ENCODE measurements at places on chromosomes 11 and 22. TPM values are rescaled to one million over a fixed set of nuclear protein-coding genes. Genes with fewer than 3 reads are reported as not detected.

- H3K36me3 ChIP-seq = 0 out of 2 replicates have a peak, but pooled peaks cover 3% of the 10 kb centered on the region
- H3K27ac ChIP-seq = no peak overlapping the region
- peak; percentile 81 for DNase-seq
- H3K27me3 ChIP-seq = no peaks in the 10 kb centered on the region
Observed at GRCh38 chr11:46889689-46890475, 28.5 kb downstream of the LRP4 start.

DNA sequence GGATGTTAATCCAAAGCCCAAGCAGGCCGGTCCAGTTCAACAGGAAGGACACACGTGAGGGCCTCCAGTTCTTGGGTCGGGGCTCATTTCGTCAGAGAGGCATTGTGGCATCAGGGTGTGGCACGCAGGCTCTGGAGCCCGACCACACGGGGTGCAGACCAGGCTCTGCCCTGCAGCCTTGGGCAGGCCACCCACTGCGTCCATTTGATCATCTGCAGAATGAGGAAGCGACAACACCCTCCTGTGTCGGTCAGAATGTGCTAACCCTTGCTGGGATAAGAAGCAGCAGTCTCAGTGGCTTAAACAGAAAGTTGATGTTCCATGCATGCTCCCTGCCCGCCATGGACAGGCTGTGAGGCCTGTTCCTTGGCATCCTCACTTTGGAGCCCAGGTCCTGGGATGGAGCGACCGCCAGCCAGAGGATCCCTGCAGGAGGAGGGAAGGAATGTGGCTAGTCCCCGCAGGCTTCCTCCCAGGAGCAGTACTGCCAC is 10.8 kb downstream of the RIBC2 start:
- no peak overlapping the region for H3K27ac ChIP-seq
- no peaks in the 10 kb centered on the region for H3K27me3 ChIP-seq
- no peak overlapping the region for H3K4me3 ChIP-seq
- no peak for DNase-seq

DNA sequence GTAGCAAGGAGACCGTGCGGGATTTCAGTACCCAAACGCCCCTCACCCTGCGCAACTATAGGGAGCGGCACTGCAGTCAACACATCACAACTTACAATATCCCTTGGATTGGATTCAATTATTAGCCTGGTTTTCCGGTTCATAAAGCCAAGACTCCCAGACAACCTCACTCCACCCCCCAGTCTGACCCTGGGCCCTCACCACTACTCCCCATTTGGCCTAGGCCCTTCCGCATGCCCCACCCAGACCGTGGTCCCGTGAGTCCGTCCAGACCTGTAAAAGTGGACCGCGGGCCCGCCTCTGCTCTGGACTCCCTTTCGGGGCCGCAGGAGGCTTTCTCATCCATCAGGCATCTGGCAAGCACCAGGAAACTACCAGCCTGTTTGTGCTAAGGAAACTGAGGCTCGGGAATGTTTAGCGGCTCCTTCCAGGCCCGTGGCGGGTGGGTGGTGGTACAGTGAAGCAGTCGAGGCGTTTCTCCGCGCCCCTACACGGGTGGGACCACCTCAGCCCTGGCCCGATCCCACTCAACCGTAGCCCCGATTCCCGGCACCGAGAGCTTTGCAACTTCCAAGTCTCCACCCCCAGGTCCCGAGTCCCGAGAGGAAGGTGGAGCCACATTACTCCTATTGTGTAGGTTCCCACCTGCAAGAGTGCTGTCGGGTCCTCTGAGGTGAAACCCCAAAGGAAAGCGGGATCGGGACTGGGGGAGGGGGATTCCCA is 679 bp upstream of the DPP3 start:
- peak overlapping the region; percentile 89 for H3K27ac ChIP-seq
- no peaks in the 10 kb centered on the region for H3K27me3 ChIP-seq
- DNase-seq = peak; percentile 74
- no peaks in the 10 kb centered on the region for H3K36me3 ChIP-seq
- H3K4me3 ChIP-seq = peak overlapping the region; percentile 68

- H3K27ac ChIP-seq = no peak overlapping the region
- no peaks in the 10 kb centered on the region for H3K27me3 ChIP-seq
- no peak overlapping the region for H3K4me3 ChIP-seq
- no peak for DNase-seq
Observed at GRCh38 chr11:86251345-86251744, 6.8 kb downstream of the EED start.

DNA sequence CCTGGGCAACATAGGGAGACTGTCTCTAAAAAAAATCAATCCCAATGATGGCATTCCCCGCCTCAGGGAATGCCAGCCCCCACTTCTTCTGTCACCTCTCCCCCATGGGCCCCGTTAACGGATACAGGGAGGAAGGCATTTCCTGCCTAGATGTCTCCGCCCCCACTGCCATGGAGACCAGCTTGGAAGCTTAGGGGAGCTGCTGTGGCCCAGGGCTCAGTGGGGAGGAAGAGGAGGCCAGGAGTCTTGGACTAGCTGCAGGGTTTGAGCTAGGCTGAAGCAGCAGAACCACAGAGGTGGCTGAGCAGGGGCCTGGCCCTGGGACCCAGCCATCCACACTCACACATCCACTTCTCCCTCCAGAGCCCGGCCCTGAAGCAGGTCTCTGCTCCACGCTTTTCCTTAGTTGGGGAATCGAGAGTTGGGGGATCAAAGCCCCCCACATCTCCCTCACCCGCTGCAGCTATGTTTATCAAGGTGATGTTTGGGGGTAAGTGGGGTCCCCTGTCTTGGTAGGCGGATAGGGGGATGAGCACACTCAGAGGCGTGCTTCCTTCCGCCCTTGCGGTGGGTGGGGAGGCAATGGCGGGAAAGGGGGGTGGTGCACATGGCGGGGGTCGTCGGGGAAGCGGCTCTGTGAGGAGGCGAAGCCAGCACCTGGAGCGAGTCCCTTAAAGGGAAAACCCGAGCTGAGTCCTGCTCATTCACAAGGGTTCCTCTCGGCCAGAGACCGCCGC is at the start of gene C22orf15:
C22orf15 (plus strand) TSS at position 149 of the 737 bp plus-strand sequence; CDS start at position 466, 317 bp downstream.
- H3K27me3 ChIP-seq = no peaks in the 10 kb centered on the region
- no peak within 1 kb of the TSS for H3K4me3 ChIP-seq
- H3K36me3 ChIP-seq = peaks cover 1% of the 10 kb centered on the region

GRCh38 chr11:16769386-16769785 is 30.9 kb downstream of the C11orf58 start:
- H3K36me3 ChIP-seq = no peaks in the 10 kb centered on the region
- no peak for DNase-seq
- H3K27me3 ChIP-seq = no peaks in the 10 kb centered on the region

GRCh38 chr11:99351624-99352023 is 330.9 kb downstream of the CNTN5 start:
- no peaks in the 10 kb centered on the region for H3K36me3 ChIP-seq
- no peak for DNase-seq
- H3K27me3 ChIP-seq = no peaks in the 10 kb centered on the region
- no peak overlapping the region for H3K27ac ChIP-seq
- H3K4me3 ChIP-seq = no peak overlapping the region

DNA sequence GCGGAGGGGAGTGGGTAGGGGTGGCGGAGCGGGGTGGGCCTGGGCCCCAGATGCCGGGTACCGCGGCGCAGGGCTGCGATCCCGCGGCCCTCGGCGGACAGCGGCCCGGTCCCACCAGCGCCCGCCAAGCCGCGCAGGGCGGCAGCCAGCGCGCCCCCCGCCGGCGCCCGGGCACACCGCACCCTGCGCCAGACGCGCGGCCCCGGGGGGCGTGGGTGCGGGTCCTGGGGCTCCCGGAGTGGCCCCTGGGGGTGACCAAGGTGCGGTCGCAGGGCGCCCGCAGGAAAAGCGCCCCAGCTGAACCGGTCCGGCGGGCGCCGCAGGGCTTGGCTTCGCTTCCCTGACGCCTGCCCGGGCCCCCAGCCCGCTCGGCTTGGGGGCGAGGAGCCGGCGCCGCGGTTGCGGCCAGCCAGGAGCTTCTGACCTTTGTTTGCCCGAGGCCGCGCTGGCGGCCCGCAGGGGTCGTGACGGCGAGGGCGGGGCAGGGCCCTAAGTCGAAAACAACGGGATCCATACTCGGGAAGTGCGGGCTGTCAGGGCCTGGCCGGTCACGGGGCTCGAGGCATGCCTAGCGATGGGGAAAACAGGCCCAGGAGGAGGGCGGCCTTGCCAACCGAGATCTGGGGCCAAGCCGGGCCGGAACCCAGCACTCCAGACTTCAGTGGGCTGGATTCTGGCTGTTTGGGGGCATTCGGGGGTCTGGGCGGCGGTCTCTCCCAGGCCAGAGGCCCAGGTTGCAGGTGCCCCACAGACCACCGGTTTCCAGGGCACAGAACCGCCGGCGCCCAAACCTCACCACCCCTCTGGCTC is 581 bp upstream of the AP5B1 start:
- peak overlapping the region; percentile 56 for H3K4me3 ChIP-seq
- H3K27ac ChIP-seq = no peak overlapping the region
- H3K36me3 ChIP-seq = no peaks in the 10 kb centered on the region
- H3K4me1 ChIP-seq = peaks cover 25% of the 10 kb centered on the region

GRCh38 chr11:134760957-134761356 is 348.9 kb upstream of the B3GAT1 start:
- H3K4me1 ChIP-seq = no peaks in the 10 kb centered on the region
- no peaks in the 10 kb centered on the region for H3K36me3 ChIP-seq
- H3K27ac ChIP-seq = no peak overlapping the region
- H3K4me3 ChIP-seq = no peak overlapping the region
- H3K27me3 ChIP-seq = no peaks in the 10 kb centered on the region
- no peak for DNase-seq

GRCh38 chr11:111922803-111923202 is 4.1 kb downstream of the C11orf52 start:
- DNase-seq = no peak
- no peak overlapping the region for H3K4me3 ChIP-seq
- no peak overlapping the region for H3K27ac ChIP-seq
- no peaks in the 10 kb centered on the region for H3K36me3 ChIP-seq
- peaks cover 32% of the 10 kb centered on the region for H3K4me1 ChIP-seq

GRCh38 chr11:62611705-62612365 is 740 bp downstream of the EML3 start:
- peak overlapping the region; percentile 93 for H3K27ac ChIP-seq
- peak; percentile 40 for DNase-seq
- H3K4me1 ChIP-seq = peaks cover 30% of the 10 kb centered on the region
- H3K4me3 ChIP-seq = peak overlapping the region; percentile 87

- H3K27ac ChIP-seq = peak overlapping the region; percentile 71
- no peak overlapping the region for H3K4me3 ChIP-seq
- H3K36me3 ChIP-seq = peaks cover 15% of the 10 kb centered on the region
- no peaks in the 10 kb centered on the region for H3K27me3 ChIP-seq
- DNase-seq = no peak
Observed at GRCh38 chr11:69647390-69647748, 6.4 kb downstream of the CCND1 start.

- H3K36me3 ChIP-seq = peaks cover 12% of the 10 kb centered on the region
- H3K4me3 ChIP-seq = no peak overlapping the region
- peak; percentile 64 for DNase-seq
Observed at GRCh38 chr11:69644071-69644961, 3.4 kb downstream of the CCND1 start.

DNA sequence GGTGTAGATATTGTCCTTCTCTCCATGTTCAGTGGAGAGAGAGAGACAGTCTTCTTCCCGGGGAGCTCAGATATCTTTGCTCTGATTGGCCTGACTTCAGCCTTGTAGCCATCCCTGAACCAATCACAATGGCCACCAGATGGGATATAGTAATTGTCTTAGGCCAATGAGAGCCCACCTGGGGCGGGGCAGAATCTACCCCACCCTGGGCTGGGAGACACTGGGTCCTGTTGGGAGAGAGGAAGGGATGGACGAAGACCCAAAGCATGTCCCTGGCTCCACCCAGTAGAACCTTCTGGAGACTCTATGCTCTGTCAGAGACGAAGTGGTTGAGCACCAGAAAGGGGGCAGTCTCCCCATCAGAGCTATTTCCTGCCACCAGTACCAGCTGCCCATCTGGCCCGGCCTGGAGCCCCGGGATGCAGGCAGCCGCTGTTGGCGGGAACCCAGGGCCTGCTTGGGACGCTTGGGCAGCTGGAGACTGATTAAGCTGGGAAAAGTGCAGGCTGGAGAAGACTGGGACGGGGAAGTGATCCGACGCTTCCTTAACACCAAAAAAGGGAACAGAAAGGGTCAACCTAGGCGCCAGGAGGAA is 31.6 kb upstream of the CBX7 start:
- H3K4me3 ChIP-seq = no peak overlapping the region
- H3K4me1 ChIP-seq = no peaks in the 10 kb centered on the region
- peak; percentile 63 for DNase-seq
- no peaks in the 10 kb centered on the region for H3K36me3 ChIP-seq
- no peak overlapping the region for H3K27ac ChIP-seq

DNA sequence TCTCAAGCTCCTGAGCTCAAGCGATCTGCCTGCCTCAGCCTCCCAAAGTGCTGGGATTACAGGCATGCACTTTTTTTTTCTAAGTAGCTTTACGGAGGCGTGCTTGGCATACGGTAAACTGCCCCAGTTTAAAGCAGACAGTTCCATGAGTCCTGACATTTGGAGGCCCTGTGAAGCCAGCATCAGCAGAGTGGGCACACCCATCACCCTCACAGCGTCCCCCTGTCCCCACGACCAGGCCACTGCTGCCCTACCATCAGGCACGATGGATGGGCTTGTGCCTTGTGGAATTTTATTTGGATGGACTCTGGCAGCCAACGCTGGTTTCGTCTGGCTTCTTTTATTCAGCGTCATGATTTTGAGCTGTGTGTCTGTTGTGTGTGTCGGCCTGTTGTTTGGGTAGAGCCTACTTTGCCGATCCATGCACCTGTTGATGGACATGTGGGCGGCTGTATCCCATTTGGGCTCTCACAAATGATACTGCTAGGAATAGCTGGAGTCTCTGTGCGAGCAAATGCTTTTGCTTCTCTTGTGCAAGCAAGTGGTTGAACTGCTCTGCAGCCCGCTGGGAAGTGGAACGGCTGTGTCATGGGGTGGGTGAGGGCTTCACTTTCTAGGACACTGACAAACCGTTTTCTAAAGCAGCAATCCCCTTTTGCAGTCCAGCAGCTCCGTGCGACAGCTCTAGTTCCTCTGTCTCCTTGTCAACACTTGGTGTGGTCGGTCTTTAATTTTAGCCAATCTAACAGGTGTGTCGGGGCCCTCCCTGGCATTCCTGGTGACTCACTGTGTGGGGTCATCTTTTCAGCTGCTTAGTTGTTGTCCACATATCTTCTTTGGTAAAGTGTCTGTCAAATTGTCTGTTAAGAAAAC is 23.8 kb downstream of the KCNQ1 start:
- H3K27ac ChIP-seq = no peak overlapping the region
- no peaks in the 10 kb centered on the region for H3K4me1 ChIP-seq
- no peaks in the 10 kb centered on the region for H3K27me3 ChIP-seq
- no peaks in the 10 kb centered on the region for H3K36me3 ChIP-seq

DNA sequence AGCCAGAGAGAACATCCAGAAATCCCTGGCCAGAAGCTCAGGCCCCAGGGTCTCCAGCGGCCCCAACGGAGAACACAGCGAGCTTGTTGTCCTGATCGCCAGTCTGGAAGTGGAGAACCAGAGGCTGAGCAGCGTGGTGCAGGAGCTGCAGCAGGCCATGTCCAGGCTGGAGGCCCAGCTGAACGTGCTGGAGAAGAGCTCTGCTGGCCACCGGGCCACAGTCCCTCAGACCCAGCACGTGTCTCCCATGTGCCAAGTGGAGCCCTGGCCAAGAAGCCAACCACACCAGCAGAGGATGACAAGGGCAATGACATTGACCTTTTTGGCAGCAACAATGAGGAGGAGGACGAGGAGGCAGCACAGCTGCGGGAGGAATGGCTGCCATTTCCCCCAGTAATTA is 20.6 kb upstream of the SCGB1D1 start:
- H3K4me3 ChIP-seq = no peak overlapping the region
- H3K4me1 ChIP-seq = no peaks in the 10 kb centered on the region
- H3K27me3 ChIP-seq = 0 out of 2 replicates have a peak, but pooled peaks cover 1% of the 10 kb centered on the region

Gene OR5P2
- not detected for total RNA-seq

Gene TRPM5
- not detected for total RNA-seq

Gene NLRP14
- not detected for total RNA-seq

Gene WBP2NL
- total RNA-seq = 1.00 TPM

Gene UEVLD
- total RNA-seq = 15.9 TPM

Gene CASP5
- 1.4 TPM for total RNA-seq

Data from Caco-2 (cell line).